ENCODE measurements at places on chromosomes 13 and 19. TPM values are rescaled to one million over a fixed set of nuclear protein-coding genes. Genes with fewer than 3 reads are reported as not detected.

The CEACAM1 gene
- polyA plus RNA-seq, result 0.52 TPM

The ZNF613 gene
- polyA plus RNA-seq, result 1.6 TPM

The SHISA7 gene
- 0.01 TPM for polyA plus RNA-seq

The ZNF473 gene
- 6.9 TPM for polyA plus RNA-seq

The SH2D3A gene
- 10.0 TPM for polyA plus RNA-seq

The IGFL1 gene
- 1.0 TPM for polyA plus RNA-seq

The CD22 gene
- polyA plus RNA-seq, result not detected

- DNase-seq, result peak; percentile 72
Measured at GRCh38 chr19:10551698-10552301, 8.1 kb downstream of the ATG4D start.

DNA sequence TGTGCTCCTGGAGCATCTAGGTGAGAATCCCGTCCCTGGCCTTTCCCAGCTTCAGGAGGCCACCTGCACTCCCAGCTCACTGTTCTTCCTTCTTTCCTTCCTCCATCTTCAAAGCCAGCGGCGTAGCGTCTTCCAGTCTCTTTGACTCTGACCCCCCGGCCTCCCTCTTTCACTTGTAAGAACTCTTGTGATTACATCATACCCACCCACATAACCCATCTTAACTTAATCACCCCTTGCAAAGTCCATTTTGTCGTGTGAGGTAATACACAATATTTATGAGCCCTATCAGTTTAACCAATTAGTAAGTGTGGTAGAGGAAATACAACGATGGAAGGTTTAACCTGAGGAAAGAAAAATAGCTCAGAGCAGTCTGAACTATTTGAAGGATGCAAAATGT, 4.6 kb upstream of the CDC16 start:
- no peak for DNase-seq

DNA sequence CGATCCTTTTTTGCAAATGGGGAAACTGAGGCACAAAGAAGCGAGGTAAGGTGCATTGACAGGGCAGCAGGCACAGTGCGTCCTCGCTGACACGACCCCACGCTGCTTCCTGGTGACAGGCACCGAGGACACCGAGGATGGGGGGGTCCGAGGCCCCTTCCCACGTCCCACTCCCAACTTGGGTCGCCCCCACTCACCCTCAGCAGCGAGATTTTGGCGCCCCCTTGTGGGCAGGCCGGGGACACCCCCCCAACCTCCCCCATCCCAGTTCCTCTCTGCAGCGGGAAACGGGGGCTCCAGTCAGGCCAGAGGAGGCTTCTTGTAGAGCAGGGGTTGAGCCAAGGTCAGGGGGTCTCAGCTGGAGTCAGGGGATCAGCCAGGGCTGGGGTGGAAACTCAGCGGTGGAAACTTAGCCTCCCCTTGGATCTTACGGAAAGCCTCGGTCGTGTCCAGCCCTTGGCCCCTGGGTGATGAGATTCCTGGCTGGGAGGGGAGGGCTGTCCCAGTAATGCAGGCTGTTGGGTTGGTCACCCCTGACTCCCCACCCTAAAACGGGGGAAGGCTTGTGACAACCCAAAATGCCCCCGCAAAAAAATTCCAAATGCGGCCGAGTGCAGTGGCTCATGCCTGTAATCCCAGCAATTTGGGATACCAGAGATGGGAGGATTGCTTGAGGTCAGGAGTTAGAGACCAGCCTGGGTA, 8.2 kb downstream of the SMIM24 start:
- no peak for DNase-seq

GRCh38 chr19:35353635-35354034, 4.6 kb upstream of the FFAR3 start:
- no peak for DNase-seq

DNA sequence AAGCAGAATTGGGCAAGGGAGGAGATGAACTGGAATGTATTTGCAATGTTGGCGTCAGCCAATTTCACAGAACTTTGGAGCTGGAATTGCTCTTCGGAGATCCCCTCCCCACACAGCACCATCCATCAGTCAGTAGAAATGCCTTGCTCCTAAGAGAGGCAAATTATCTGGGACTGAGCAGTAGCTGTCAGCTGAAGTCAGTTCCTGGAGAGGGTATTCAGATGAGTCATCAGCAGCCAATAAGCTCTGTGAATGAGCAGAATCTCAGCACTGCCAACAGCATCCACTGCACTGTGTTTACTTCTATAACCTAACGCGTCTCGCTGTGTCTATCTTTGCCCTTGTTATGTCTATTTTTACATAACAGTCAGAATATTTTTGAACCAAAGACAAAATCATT, 213.7 kb downstream of the SLITRK5 start:
- DNase-seq, result no peak

- DNase-seq, result no peak
Measured at GRCh38 chr19:18170714-18171255, 2.8 kb upstream of the IFI30 start.

GRCh38 chr19:8109455-8109854, 39.9 kb downstream of the FBN3 start:
- no peak for DNase-seq

DNA sequence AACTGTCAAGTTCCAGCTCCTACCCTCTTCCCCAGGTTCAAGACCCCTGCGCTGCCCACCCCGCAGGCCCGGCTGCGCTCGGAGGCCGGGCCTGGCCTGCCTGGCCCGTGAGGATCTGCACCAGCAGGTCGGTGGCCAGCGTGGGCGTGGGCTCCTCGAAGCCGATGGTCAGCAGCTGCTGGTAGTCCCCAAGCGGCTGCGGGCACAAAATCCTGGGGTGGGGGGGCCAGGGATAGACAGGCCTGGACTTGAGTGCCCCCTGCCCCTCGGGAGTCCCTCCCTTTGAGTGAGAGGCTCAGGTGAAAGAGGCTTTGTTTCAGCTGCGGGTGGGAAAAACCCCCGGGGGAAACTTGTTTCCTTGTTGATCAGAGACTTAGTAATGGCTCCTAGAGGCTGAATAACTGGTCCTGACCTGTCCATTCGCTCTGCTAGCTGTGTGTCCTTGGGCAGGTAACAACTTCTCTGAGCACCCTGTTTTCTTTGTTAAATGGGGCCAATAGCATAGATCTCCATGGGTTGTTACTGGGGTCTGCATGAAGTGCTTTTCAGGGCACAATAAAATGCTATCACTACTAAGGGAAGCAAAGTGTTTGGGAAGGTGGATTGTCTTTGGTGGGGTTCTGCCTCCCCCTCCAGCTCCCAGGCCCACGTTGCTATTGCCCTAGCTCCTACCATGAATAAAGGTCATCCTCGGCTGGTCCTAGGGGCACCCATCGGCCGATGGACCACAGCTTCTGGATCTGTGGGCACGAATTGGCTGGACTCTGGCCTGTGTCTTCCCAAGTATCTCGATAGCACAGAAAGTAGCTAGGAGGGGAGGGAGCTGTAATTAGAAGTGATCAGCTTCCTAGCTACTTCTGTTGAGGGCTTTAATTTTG, 3.5 kb downstream of the C19orf67 start:
- no peak for DNase-seq

DNA sequence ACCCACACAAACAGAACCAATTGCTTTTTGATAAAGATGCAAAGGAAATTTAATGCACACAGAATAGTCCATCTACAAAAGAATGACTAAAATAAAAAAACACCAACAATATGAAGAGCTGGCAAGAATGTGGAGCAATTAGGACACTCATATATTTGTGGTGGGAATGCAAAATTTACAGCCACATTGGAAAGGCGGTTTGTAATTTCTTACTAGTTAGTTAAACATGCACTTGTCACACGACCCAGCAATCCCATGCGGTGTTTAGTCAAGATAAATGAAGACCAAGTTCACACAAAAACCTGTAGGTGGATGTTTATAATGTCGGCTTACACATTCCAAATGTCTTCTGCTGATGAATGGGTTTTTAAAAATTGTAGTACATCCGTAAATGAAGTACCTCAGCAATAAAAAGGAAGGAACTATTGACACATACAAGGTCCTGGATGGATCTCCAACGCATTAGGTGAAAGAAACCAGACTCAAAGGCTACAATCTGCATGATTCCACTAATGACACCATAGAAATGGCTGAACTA, 5.2 kb downstream of the GRTP1 start:
- DNase-seq, result no peak

DNA sequence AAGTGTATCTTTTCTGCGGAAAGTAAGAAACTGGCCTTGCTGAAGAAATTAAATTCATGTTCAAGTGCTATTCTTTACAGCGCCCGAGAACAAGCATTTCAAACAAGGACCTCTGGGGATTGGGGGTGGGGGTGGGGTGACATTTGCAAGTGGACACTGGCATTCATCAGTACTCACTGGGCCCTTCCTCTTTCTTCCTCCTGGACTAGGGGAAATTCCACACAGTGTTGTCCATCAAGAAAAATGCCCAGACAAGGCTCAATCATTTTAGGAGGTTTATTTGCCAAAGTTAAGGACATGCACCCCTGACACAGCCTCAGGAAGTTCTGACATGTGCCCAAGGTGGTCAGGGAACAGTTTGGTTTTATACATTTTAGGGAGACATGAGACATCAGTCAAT, 22.9 kb upstream of the OR10H1 start:
- no peak for DNase-seq

DNA sequence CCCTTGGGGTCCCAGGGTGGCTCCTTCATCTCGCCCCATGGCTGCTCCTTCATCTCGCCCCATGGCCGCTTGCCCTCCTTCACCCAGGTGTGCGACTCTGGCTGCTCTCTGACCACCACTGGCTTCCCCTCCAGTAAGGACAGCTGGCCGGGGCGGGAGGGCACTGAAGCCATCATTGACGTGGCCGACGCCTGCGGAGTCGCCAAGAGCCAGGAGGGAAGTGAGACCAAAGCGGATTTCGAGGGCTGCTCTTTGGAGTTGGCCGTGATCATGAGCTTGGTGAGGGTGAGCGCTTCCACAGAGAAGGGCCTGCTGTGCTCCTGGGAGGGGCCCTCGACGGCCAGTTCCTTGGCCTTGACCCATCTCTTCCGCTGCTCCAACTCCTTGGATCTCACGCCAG, 4.0 kb upstream of the COX6B2 start:
- no peak for DNase-seq

DNA sequence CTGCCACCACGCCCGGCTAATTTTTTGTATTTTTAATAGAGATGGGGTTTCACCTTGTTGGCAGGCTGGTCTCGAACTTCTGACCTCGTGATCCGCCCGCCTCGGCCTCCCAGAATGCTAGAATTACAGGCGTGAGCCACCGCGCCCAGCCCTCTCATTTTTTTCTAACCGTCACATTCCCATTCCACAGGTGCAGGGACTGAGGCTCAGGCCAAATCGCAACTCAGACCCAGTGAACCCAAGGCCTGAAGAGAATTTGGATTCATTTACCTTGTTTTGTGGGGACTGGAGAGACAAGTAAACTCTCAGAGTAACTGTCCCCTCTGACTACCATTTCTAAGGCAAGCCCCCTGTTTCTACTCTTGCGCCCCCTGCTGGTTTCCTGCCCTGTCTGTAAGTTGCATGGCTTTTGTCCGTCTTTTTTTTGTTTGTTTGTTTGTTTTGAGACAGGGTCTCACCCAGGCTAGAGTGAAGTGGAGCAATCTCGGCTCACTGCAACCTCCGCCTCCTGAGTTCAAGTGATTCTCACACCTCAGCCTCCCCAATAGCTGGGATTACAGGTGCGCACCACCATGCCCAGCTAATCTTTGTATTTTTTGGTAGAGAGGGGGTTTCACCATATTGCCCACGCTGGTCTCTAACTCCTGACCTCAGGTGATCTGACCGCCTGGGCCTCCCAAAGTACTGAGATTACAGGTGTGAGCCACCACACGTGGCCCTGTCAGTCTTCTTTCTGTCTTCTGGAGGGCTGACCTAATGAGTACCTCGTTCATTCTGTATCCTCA, 2.3 kb upstream of the STRN4 start:
- peak; percentile 75 for DNase-seq

DNA sequence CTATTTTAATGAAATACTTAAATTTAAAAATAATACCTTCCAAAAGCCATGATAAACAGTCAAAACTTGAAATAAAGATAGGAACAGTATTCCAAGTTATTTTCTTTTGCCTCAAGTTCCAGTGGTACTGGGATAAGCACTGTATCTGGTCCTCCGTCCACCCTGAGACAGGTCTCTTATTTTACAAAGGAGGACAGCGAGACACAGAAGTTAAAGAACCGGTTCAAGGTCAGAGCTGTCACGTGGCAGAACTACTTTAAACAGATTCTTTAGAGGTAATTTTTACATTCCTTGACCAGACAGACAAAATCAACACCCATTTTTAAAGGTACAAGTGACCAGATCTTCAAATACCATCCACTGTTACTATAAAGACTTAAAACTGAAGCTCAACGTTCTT, 10.4 kb upstream of the DOCK9 start:
- DNase-seq, result no peak

DNA sequence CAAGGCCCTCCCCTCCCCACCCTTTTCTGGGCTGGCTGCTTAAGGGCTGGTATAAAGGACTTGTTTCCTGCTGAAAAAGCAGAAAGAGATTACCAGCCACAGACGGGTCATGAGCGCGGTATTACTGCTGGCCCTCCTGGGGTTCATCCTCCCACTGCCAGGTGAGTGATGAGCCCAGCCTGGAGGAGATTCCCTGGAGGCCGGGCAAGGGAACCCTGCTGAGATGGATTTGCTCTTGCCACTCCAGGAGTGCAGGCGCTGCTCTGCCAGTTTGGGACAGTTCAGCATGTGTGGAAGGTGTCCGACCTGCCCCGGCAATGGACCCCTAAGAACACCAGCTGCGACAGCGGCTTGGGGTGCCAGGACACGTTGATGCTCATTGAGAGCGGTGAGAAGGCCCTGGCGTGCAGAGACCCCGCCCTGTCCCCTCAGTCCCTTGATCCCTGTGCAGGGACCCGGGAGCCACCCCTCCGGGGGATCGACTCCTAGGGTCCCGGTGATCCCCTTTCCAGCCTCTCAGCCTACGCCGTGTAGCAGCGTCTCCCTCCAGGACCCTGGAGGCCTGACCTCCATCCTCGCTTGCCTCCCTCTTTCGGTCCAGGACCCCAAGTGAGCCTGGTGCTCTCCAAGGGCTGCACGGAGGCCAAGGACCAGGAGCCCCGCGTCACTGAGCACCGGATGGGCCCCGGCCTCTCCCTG, at the start of gene CD177:
TSS of gene CD177 (plus strand) at position 81 of the 699 bp plus-strand sequence. CDS start at position 110, 29 bp downstream.
- DNase-seq, result no peak

GRCh38 chr13:51025245-51025905, 85.7 kb downstream of the C13orf42 start:
- DNase-seq, result no peak
